Activated T-cell treated with anti-CD3 and anti-CD28 coated beads, Interleukin-2, amount 50 U/mL, for 72 hours (primary cell): ENCODE measurements at places on chromosomes 5 and 9. TPM values are rescaled to one million over a fixed set of nuclear protein-coding genes. Genes with fewer than 3 reads are reported as not detected.
A peak's percentile ranks its signal among the peaks of the same experiment; 100 is the strongest.

TSSK1B gene
- not detected for total RNA-seq

ORM2 gene
- not detected for total RNA-seq

- no peak for DNase-seq
Measured at GRCh38 chr5:113524927-113525326, 11.4 kb downstream of the YTHDC2 start.

DNA sequence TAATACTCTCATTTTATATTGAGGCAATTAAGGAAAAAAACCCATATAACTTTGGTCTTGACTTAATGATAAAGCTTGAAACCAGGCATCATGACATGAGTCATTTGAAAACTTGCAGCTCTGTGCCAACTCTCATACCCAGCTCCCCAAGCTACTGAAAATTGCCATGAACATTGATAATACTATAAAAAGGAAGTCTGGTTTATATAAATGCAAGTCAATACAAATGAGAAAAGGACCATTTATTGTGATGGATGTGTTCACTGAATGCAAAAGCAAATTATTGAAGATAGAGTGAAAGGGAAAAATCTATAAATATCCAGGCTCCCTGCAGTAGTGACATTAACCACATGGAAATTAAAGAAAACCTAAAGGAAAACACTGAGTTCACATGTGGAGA is 116.3 kb downstream of the DEPDC1B start:
- no peak for DNase-seq

GRCh38 chr5:10695055-10695649 is 65.9 kb downstream of the DAP start:
- DNase-seq = peak; percentile 11
